Hematopoietic multipotent progenitor cell treated with erythropoietin and hydrocortisone succinate and interleukin-3 and kit ligand, for 4 days (in vitro differentiated cells): ENCODE measurements at places on chromosomes 3 and 15.

GRCh38 chr3:128879991-128880390 is 571 bp downstream of the ACAD9 start:
- peak; percentile 29 for DNase-seq

GRCh38 chr3:123018683-123019082 is 8.9 kb downstream of the SEMA5B start:
- DNase-seq: no peak

DNA sequence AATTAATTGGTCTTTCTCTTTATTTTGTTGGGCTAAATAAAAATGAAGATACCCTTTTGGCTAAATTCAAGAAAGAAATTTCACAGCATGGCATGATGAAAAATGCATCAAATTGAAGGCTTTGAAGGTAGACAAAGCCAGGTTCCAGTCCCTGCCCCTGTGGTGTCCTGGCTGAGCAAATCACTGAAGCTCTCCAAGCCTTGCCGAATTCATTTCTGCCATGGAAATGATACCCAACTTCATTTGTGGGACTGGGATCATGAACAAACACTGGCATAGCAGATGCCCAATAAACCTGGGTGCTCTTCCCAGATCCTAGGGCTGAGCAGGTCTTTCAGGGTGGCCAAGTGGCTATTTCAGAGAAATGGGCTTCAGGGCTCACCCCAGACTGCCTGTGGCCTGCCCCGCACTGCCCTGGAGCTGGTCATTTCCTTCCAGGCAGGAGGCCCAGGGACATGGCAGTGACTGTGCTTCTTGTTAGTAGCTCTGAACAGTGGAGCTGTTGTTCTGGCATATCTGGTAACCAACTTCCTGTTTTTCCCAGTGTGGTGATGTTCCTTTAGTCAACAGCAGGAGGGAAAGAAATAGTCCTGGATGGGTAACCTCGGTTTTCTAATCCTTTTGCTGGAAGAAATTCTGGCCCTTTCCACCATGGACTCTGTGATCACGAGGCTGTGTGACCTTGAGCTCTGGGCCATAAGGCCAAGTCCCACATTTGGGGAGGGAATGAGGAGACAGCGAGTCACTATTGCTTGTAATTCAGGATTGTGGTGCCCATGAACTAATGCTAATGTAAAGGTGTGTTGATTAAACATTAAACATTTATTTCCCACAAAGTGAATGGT is 47.6 kb downstream of the CTDSPL start:
- DNase-seq: peak; percentile 65

DNA sequence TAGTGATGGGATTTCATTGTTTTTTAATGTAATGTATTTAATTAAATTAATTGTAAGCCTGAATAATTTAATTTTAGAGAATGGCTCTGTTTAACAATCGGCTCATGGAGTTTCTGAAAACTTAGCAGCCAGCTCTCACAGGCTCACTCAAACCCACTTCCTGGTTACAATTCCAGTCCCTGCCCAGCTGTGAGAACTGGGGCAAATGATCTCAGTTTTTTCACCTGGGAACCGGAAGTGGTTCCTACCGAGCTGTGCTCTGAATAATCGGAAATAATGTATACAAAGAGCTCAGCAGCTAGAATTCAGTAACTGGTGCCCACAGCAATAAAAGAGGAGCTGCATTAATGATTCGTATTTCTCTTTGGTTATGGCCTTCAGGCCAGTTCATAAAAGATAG is 244.3 kb upstream of the MCTP2 start:
- DNase-seq: peak; percentile 50

DNA sequence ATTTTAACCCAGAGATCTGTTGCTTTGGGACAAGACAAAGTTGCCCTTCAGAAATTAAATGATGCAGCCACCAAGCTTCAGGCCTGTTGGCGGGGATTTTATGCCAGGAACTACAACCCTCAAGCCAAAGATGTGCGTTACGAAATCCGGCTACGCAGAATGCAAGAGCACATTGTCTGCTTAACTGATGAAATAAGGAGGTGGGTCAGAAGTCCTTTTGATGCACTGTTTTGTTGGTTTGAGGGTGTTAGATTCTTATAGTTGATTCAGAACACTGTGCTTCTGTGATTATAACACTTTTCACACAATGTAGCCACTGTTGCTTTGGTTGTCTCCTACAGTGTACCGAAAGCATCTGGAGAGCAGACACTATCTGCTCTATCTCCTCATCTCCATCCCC is 20.8 kb upstream of the NXPE3 start:
- peak; percentile 26 for DNase-seq
